ENCODE measurements at places on chromosomes 4 and X. TPM values are rescaled to one million over a fixed set of nuclear protein-coding genes. Genes with fewer than 3 reads are reported as not detected.

The DIPK2B gene
- 1.7 TPM for total RNA-seq

The SPANXD gene
- not detected for total RNA-seq

The BGN gene
- total RNA-seq: 1.9 TPM

The PRAF2 gene
- total RNA-seq: 3.0 TPM

The F11 gene
- not detected for total RNA-seq

The KCTD8 gene
- total RNA-seq: 1.2 TPM

The ADAM29 gene
- 0.31 TPM for total RNA-seq

The EVC gene
- 5.1 TPM for total RNA-seq

The CDX4 gene
- not detected for total RNA-seq

The CXCL11 gene
- not detected for total RNA-seq

The PRRG1 gene
- total RNA-seq: 6.4 TPM

The EBP gene
- total RNA-seq: 43.5 TPM

The DGKK gene
- total RNA-seq: 0.47 TPM

The HELT gene
- not detected for total RNA-seq

The XK gene
- 3.3 TPM for total RNA-seq

The ARR3 gene
- not detected for total RNA-seq

The PLK4 gene
- 11.7 TPM for total RNA-seq

The SPANXN1 gene
- not detected for total RNA-seq

The PLAC1 gene
- total RNA-seq: not detected

The PRDM8 gene
- total RNA-seq: 24.6 TPM

The ODAPH gene
- total RNA-seq: not detected

The SHROOM3 gene
- 17.8 TPM for total RNA-seq

The ZNF732 gene
- 1.4 TPM for total RNA-seq

The DNAJB14 gene
- 105 TPM for total RNA-seq

The TMEM35A gene
- 66.4 TPM for total RNA-seq

The MYOZ2 gene
- total RNA-seq: 0.62 TPM

The ABLIM2 gene
- 18.4 TPM for total RNA-seq

The RAB39B gene
- total RNA-seq: 28.2 TPM

The RASL11B gene
- total RNA-seq: 31.7 TPM

The NAP1L3 gene
- total RNA-seq: 126 TPM

The WAS gene
- 0.16 TPM for total RNA-seq

The NEUROG2 gene
- 10.1 TPM for total RNA-seq

The BCLAF3 gene
- total RNA-seq: 53.3 TPM

The SEC24D gene
- 10.1 TPM for total RNA-seq
